ENCODE measurements at places on chromosomes 4 and X.

DNA sequence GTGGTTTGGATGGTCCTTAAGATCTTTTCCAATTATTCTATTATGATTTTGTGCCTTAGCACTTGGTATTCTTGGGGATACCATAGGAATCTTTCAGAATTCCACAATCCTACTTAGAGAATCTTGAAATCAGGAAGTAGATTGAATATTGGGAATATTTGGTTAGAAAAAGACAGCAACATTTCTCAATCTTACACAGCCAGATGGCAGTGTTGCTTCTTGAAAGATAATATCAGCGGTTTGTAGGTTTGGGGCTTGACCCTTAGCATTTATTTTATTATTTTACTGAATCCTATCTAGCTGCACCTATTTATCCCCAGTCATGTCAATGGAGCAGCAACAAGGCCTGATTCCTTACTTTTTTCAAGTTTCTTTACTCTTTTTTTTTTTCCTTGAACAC is 28.6 kb downstream of the MAGEB1 start:
- DNase-seq, result peak; percentile 14

GRCh38 chr4:14059006-14059405 is 431.5 kb upstream of the BOD1L1 start:
- peak; percentile 53 for DNase-seq

DNA sequence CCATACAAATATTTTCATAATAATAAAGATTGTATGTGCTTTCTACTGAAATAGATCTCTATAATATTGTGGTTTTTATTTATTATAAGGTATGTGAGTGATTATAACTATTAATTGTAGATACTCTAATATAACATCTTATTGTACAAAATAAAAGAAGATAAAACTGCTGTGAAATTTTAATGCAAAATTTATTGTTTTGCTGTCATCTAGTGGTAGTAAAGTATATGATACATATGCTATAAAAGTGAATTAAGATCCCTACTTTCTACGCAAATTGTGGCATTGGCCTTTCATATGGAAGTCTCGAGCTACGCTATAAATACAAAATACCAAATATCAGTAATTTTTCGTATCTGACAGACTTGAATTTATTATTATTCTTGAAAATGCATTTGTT is 19.3 kb downstream of the YIPF7 start:
- DNase-seq, result no peak

- no peak for DNase-seq
Observed at GRCh38 chr4:72919937-72920336, 149.6 kb downstream of the COX18 start.

DNA sequence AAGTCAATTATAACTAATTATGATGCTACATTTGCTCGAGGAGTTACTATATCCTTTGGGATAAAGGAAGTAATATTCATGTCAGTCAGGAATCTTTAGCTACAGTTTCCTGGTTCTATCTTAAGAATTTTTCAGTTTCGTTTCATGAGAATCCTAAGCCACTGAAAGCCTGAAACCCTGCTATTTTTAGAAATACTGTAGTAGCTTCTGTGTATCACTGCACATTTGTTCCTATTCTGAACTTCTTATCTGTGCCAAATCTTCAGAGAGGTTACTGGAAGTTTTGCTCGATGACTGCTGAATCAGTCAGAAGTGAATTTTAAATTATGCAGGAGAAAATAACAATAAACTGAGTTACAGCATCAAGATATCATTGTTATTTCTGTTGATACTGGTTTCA is 249.2 kb downstream of the TENM3 start:
- DNase-seq, result peak; percentile 65

- no peak for DNase-seq
Observed at GRCh38 chrX:112380541-112381278, 298.1 kb upstream of the TRPC5 start.

- DNase-seq, result no peak
Observed at GRCh38 chrX:20418379-20419150, 151.9 kb upstream of the RPS6KA3 start.

DNA sequence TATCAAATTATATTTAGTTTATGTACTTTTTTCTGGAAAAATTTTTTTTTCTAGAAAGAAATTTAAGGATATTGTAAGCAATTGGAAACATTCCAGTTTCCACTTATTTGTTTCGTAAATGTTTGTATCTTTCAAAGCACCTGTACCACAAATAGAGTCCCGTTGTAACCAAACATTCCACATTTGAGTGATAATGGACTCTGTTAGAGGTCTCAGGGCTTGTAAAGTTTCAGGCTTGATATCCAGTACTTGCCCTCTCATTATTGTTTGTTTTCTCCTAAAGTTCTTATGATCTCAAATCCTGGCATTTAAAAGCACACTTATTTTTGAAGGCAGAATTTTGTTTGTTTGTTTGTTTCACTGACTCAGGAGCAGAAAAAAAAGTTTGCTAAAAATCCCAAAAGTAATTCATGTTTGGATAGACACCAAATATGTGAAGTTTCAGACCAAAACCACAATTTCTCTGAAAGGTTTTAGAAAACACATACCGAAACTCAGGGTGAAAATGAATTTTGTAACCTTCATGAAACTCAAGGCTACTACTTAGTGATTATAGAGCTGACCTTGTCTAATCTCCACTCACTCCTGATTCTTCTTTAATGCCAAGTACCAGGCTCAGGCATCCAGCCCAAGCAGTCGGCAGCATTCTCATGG is 5.7 kb upstream of the TMEM192 start:
- no peak for DNase-seq

DNA sequence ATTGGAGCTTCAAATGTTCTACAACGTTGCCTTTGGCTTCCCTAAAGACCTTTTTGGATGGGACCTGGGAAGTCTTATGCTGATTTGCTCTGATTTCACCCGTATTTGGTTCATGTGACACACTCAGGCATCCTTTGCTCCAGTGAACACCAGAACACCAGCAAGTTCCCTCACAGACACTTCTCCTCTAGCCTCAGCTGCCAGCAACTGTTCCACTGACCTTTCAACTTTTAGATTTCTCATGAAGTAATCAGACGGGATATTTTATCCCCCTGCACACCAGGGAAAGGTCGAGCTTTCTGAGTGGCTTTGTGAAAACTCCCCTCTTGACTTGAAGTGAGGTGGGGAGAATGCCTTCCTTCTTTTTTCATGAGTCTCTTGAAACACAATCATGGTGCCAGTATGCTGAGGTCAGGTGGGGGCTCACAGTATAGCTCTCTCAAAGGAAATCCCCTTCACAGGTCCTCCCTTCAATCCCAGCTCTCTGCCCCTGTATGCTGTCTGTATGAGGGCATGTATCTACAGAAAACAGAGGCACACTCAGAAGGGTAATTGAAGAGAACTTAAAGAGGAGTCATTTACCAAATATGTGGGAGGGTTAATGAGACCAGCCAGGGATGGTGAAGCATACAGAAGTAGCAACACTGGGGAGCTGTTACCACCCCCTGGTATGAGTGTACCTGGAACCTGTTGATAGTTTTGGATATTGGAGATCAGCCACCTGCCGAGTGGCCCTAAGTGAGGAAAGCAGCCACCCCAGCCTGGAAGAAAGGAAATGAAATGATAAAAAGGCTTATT is 62.7 kb downstream of the FGFBP1 start:
- DNase-seq, result no peak

DNA sequence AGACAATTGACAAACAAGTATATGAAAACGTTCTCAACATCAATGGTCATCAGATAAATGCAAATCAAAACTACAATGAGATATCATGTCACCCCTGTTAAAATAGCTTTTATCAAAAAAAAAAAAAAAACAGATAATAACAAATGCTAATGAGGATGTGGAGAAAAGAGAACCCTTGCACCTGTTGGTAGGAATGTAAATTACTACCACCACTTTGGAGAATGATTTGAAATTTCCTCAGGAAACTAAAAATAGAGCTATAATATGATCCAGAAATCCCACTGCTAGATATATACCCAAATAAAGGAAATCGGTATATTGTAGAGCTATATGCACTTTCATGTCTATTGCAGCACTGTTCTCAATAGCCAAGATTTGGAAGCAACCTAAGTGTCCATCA is 470.6 kb upstream of the FSTL5 start:
- no peak for DNase-seq

DNA sequence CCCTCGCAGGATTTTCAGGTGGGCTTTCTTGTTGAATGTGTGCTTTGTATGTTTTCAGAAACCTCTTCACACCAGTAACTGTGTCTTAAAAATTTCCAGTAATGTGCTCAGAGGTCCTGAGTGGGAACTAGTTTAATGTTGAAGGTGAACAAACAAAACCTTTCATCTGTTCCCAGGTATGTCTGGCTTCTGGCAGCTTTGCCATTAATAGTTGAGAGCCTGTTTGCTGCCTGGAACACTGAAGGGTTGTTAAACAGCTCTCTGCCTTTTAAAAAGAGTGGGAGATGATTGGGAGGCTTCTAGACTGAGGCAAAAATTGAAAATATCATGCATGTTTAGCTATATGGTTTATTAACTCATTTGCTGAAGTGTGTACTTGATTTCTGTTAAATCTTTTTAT is 161.2 kb upstream of the AGTR2 start:
- no peak for DNase-seq

GRCh38 chr4:173516621-173517524 is 13.2 kb downstream of the HAND2 start:
- DNase-seq, result no peak

GRCh38 chr4:147913137-147913536 is 181.2 kb downstream of the ARHGAP10 start:
- DNase-seq, result no peak

DNA sequence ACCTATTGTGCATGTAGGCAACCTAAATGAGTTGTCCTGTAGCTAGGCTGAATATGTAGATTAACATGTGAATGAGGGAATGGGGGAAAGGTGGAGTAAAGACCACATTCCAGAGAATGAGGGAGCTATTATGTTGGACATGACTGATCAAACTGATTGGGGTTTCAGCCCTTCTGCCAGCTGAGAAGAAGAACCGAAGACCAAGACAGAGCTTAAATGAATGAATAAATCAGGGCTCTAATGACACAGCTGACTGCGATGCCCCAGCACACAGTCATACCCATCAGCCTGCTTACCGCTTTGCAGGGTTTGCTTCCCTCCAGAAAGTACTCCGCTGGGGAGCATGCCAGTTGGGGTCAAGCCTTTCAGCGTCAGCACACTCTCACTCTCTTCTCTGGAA is 315.4 kb downstream of the PPP3CA start:
- no peak for DNase-seq

- DNase-seq, result no peak
Observed at GRCh38 chr4:176313596-176314336, 6.0 kb upstream of the SPCS3 start.

GRCh38 chr4:38141808-38142500 is 181.8 kb downstream of the PTTG2 start:
- DNase-seq, result no peak

DNA sequence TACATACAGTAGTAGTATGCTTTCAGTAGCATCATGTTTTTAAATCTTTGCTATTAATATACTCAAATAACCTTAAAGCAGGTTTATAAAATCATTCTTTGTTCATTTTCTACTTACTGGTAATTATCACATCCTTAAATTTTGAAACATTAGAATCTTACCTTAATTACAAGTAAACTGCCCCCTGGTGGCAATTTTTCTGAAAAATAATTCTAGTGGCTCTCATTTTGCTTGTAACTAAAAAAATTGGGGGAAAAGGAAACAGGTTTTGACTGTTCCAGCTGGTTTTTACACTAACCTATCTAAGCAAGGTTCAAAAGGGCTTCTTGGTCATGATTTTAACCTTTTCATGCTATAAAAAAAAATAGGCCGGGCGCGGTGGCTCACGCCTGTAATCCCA is 18.5 kb upstream of the DCAF4L1 start:
- DNase-seq, result peak; percentile 17

GRCh38 chr4:139208404-139208945 is 31.5 kb upstream of the ELF2 start:
- peak; percentile 45 for DNase-seq

- DNase-seq, result no peak
Observed at GRCh38 chr4:88158038-88158488, 376 bp downstream of the ABCG2 start.

GRCh38 chr4:121227341-121227792 is 63.2 kb upstream of the TNIP3 start:
- DNase-seq, result no peak

DNA sequence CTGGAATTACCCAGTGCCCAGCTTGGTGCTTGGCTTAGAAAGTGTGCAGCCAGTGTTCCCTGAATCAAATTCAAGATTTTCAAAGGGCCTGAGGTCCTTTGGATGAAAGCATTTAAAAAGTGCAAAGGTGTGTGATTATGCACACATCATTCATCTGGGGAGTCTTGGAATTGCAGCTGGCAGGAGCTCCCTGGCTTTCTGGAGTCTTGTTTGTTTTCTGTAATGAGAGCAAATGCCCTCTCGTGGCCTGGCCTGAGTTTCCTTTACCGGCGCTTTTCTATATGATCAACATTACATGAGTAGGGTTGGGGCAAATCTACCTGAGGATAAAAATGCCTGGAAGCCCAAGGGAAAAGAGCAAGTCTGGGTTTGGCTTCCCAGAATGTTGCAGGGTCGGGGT is 24.6 kb upstream of the SORCS2 start:
- no peak for DNase-seq

Measured in fibroblast of skin of scalp (primary cell).